ENCODE measurements at places on chromosomes 2 and 18. TPM values are rescaled to one million over a fixed set of nuclear protein-coding genes. Genes with fewer than 3 reads are reported as not detected.

The ITGB6 gene
- 0.85 TPM for total RNA-seq

The HRH4 gene
- total RNA-seq = 0.19 TPM

The CCDC68 gene
- 2.1 TPM for total RNA-seq

The ATP6V1C2 gene
- total RNA-seq = 0.14 TPM

The CD302 gene
- total RNA-seq = 13.4 TPM

The AMER3 gene
- not detected for total RNA-seq

The ACVR1C gene
- 0.17 TPM for total RNA-seq

The KCNK3 gene
- total RNA-seq = 0.05 TPM

The TXNDC2 gene
- total RNA-seq = not detected

The NRP2 gene
- total RNA-seq = 165 TPM

The MLPH gene
- 1.0 TPM for total RNA-seq

The SLC8A1 gene
- total RNA-seq = 1.5 TPM

The WDR43 gene
- total RNA-seq = 59.1 TPM

The DES gene
- total RNA-seq = not detected

The MEP1B gene
- not detected for total RNA-seq

The DCDC2C gene
- under 0.01 TPM for total RNA-seq

The SLC9A4 gene
- total RNA-seq = not detected

The AFF3 gene
- total RNA-seq = not detected

The IL1RL2 gene
- 0.09 TPM for total RNA-seq

The ROCK1 gene
- 41.9 TPM for total RNA-seq

The ADI1 gene
- 68.4 TPM for total RNA-seq

The GKN2 gene
- total RNA-seq = not detected

The SULT1C3 gene
- not detected for total RNA-seq

The ZSWIM2 gene
- total RNA-seq = not detected

The YIPF4 gene
- 34.5 TPM for total RNA-seq

The CNTNAP5 gene
- total RNA-seq = not detected

The CD8B2 gene
- not detected for total RNA-seq

The RAB6D gene
- total RNA-seq = not detected

The KLHL41 gene
- 0.34 TPM for total RNA-seq

The PMAIP1 gene
- 14.3 TPM for total RNA-seq

The INPP4A gene
- total RNA-seq = 41.9 TPM

The FN1 gene
- total RNA-seq = 353 TPM

The MAP4K4 gene
- 255 TPM for total RNA-seq

The HJURP gene
- total RNA-seq = 10.4 TPM

The CPLX4 gene
- not detected for total RNA-seq

The IL36G gene
- total RNA-seq = not detected

The SFT2D3 gene
- total RNA-seq = 5.8 TPM

The CYS1 gene
- total RNA-seq = 1.2 TPM

The LCT gene
- under 0.01 TPM for total RNA-seq

The STAM2 gene
- 28.9 TPM for total RNA-seq

The ID2 gene
- 31.4 TPM for total RNA-seq
